ENCODE measurements at places on chromosomes 6 and 20.

- DNase-seq = no peak
Measured at GRCh38 chr6:43979525-43979924, 147.7 kb downstream of the MRPL14 start.

- DNase-seq = no peak
Measured at GRCh38 chr6:75849329-75850025, 100.4 kb downstream of the MYO6 start.

GRCh38 chr20:1390581-1391403 lies 2.1 kb downstream of the FKBP1A start:
- DNase-seq = peak; percentile 70

DNA sequence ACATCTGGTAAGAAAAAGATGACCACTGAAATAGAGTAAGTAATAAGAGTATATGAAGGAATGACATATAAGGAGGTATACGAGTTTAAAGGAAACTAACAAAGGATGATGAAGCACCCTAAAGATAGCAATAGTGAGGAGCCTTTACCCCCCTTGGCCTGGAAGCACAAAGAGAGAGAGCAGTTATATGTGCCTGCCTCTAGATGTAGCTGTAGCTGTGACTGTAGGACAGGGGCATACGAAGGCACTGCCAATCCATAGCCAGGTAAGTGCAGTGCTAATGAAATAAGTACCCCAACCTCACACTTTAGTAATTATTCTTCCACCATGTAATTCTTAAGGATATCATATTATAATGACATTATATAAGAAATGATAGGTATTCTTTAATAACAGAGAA lies 90.1 kb upstream of the FKBP1C start:
- DNase-seq = no peak

- no peak for DNase-seq
Measured at GRCh38 chr20:38290829-38291814, 12.8 kb upstream of the BPI start.

Measured in brain (organoid and tissue), 16 donors.